ENCODE measurements at places on chromosomes 12 and 14.

DNA sequence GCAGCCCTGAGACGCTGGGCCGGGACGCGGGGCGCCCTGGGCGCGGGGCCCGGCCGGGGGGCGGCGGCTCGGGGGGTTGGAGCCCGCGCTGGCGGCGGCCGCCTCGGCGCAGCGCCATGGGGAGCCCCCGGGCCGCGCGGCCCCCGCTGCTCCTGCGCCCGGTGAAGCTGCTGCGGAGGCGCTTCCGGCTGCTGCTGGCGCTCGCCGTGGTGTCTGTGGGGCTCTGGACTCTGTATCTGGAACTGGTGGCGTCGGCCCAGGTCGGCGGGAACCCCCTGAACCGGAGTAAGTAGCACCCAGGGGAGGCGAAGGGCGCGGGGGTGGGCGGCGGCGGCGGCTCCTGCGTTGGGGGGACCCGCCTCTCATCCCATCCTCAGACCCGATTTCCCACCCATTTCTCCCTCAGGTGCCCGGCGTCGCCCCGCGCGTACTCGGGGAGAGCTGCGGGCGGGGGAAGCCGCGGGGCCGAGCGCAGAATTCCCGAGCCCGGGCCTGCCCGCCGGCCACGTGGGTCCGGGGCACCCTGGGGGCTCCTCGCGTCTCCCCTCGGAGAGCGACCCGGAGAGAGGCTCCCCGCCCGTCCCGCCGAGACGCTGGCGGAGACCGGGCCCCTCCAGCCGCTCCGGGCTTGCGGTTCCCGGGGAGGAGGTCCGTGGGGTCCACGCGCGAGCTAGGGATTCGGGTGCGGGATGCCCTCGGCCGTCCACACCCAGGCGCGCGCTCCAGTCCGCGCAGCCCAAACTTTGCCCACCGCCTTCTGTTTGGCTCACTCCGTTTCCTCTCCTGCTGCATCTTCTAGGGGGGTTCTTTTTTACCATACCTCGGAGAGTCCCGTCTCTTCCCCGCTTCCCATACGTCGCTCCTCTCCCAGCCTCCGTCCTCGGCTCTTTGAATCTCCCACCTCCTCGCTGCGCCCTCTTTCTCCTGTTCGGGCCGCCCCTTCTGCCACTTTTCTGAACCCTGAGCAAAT is 807 bp downstream of the B4GALNT3 start:
- DNase-seq, result no peak

- DNase-seq, result no peak
These were observed 202.1 kb downstream of the BCL11B start for GRCh38 chr14:99069946-99070345.

GRCh38 chr12:68587448-68587873 is 23.2 kb upstream of the RAP1B start:
- DNase-seq, result no peak

DNA sequence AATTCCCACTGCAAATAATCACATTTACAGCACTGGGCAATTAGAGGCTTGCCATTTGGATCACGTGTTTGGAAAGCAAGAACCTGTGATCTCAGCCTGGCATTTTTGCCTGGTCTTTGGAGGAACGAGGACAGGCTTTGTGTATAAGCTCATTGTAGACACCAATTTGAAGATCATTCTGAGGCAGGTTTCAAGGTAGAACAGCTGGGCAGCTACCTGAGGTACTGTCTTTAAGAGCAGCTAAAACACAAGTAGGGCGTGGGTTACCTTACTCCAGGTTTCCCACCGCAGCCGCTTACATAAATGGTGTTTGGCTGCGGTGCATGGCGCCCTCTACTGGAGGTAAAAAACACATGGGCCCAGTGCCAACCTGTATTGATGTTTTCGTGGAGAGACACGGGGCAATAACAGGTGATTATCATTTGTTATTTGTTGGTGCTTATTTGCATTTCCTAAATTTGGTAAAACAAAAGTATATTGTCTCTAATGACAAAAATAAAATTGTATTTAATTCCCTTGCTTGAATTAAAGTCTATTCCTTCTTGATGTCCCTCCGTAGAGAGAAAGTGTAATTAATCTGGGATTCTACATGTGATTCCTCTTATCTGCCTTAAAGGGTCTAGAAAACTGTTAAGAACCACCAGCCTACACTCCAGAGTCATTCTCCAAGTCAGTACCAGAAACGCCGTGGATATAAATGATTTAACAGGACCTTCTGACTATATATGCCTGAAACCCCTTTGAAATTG is 69.7 kb downstream of the SVOP start:
- peak; percentile 46 for DNase-seq

DNA sequence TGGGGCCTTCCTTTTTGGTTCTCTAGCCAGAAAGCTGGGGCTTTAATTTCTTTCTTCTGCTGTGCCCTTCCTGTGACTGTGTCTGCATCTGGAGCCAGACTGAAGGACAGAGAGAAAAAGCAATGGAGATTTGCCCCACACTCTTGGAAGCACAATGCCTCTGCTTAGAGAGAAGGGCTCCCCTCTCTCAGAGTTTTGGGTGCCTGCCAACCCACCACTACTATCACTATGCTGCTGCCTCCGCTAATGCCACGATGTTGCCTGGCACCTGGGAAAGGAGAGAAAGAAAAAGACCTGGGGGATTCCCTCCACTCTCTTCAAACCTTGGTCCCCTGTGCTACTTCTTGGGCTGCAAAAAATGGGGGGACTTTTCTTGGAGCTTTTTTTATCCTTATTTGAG is 52.6 kb downstream of the TMEM260 start:
- DNase-seq, result no peak

GRCh38 chr14:61150851-61151250 is 130.3 kb downstream of the TMEM30B start:
- no peak for DNase-seq

- DNase-seq, result no peak
These were observed 184.6 kb upstream of the TMEM260 start for GRCh38 chr14:56394826-56395530.

DNA sequence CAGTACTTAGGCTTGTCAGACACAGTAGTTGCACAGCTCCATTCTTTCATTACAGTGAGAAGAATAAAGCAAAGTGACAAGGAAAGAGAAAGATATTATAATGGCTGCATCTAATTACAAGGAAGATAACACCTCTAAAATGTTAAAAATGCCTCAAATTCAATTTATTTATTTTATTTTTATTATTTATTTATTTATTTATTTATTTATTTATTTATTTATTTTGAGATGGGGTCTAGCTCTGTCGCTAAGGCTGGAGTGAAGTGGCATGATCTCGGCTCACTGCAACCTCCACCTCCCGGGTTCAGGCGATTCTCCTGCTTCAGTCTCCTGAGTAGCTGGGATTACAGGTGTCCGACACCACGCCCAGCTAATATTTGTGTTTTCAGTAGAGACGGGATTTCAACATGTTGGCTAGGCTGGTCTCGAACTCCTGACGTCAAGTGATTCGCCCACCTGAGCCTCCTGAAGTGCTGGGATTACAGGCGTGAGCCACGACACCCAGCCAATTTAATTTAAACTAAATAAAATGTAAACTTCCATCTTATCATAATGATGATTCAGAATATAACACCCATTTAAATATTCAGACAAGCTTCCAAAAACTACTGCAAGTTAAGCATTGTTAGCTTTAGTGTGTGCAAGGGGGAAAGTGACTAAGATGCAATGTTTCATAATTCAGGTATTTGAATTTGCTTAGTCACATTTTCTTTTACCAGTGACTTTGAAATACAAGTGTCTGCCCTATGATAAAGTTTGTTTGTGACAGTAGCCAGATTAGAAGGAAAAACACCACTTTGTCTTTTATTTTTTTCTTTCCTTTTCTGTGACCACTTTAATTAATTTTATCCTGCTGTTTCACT is 2.4 kb upstream of the CFAP54 start:
- DNase-seq, result no peak

DNA sequence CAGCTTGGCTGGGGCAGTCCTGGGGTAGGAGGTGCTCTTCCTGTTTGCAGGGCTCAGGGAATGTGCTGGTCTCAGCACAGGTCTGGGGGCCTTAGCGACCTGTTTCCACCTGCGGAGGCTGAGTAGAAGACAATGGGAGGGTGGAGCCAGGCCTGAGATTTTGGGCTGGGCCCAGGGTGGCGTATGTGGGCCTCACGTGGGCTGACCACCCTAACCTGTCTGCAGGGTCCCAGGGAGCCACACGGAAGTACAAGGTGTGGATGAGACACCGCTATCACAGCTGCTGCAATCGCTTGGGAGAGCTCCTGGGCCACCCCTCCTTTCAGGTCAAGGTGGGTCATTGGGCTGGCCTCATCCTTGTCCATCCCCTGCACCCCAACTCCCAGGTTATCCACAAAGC is 1.1 kb downstream of the NOC4L start:
- no peak for DNase-seq

- DNase-seq, result no peak
These were observed 107.2 kb downstream of the ZFC3H1 start for GRCh38 chr12:71556448-71556847.

GRCh38 chr12:59444932-59445331 is 150.9 kb upstream of the SLC16A7 start:
- no peak for DNase-seq

- DNase-seq, result no peak
These were observed 774 bp upstream of the KRT75 start for GRCh38 chr12:52434760-52435530.

DNA sequence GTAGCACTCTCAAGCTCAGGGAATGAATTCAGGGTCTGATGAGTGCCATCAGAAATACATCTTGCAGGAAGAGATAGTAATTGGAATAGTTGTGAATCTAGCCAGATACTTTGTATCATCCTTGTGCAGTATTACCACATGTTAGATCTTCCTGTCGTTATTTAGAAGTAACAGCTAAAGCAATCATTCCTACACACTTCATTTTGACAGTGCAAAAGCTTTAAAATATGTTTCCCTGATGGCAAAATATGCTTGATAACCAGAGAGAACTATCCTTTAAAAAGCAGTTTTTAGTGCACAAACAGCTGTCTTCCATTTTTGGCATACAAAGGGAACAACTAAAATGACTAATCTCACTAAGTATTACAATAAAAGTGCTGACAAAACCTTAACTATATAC is 149.5 kb upstream of the SLC38A2 start:
- DNase-seq, result no peak

GRCh38 chr14:22926316-22926715 is 2.9 kb downstream of the PRMT5 start:
- DNase-seq, result no peak

DNA sequence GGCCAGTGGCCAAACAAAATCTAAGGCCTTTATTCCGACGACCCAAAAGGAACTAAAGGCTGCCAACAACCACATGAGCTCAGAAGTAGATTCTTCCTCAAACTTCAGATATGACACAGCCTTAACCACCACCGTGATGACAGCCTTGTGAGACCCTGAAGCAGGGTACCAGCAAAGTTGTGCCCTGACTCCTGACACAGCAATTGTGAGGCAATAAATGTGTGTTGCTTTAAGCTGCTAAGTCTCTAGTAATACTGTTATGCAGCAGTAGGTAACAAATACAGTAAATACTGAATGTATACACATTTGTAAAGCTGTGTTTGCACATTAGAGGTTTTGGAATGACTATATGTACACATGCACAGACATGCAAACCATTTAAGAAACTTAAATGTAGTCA is 10.7 kb upstream of the SLC6A13 start:
- no peak for DNase-seq

GRCh38 chr12:94488463-94488862 is 28.8 kb upstream of the CEP83 start:
- no peak for DNase-seq

DNA sequence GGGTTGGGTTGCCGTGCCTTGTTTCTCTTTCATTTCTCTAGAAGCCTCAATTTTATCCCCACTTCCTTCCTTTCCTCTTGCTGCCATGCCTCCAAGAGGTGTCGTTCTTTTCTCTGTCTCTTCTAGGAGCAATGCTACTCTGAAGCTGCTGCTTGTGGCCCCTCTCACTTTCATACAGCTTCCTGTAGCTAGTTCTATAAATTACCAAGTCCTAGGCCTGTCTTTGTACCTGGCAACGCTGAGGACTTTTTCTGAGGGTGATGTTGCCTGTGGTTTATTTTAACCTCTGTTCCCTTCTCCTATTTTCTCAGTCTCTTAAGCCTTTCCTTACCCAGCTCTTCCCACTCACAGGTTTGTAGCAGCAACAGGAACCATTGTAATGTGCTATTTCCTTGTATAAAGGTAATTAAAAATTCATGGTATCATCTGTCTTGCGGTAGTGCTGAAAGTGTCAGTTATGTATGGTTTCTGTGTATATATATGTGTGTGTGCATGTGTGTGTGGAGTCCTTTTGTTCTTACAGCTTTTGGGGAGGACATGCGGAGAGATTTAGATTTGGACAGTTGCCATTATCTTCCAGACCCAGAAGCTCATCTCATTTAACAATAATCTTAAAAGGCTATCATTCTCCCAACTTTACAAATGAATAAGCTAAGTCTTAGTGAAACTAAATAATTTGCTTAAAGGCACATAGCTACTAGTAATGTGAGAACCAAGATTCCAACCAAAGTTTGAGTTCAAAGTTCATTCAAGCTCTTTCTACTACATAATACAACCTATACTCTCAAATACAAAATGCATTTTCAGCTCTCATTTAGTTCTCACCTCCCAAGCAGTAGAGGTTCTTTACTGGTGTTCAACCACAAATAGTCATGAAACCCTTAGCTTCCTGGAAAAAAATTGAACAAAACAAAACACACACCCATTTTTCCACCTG is 43.8 kb downstream of the DDHD1 start:
- no peak for DNase-seq

DNA sequence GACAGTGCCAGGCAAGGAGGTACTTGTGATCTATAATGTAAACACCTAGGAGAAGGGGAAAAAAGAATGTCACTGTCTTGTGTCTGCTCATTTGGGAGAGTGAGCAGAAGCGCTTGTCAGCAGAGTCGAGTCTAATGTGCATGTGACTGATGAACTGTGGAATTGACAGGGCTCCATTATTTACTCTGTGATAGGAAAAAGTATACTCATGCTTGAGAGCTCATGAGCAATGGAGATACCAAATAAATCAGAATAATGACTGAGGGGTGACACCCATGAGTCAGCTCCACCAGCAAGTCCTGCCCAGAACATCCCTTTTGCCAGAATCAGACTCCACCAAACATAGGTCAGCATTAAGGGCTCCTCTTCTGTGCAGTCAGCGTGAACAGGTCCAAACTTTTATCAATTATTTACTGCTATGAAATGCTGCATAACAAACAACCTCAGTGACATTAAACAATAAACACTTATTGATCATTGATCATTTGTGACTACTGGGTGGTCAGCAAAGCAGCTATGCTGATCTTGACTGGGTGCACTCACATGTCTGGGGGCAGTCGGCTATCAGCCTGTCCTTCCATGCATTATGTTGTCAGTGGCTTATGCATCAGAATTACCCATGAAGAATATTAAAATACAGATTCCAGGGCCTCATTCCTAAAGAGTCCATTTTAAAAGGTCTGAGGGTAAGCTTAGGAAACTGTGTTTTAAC is 29.2 kb upstream of the WSCD2 start:
- no peak for DNase-seq

- DNase-seq, result no peak
These were observed 11.1 kb downstream of the TXNRD1 start for GRCh38 chr12:104226672-104227071.

Measured in hypothalamus (tissue), 51 donors.